Inflammatory macrophage treated with lipopolysaccharide for 1 hour (primary cell): ENCODE measurements at places on chromosomes 12 and 14.

DNA sequence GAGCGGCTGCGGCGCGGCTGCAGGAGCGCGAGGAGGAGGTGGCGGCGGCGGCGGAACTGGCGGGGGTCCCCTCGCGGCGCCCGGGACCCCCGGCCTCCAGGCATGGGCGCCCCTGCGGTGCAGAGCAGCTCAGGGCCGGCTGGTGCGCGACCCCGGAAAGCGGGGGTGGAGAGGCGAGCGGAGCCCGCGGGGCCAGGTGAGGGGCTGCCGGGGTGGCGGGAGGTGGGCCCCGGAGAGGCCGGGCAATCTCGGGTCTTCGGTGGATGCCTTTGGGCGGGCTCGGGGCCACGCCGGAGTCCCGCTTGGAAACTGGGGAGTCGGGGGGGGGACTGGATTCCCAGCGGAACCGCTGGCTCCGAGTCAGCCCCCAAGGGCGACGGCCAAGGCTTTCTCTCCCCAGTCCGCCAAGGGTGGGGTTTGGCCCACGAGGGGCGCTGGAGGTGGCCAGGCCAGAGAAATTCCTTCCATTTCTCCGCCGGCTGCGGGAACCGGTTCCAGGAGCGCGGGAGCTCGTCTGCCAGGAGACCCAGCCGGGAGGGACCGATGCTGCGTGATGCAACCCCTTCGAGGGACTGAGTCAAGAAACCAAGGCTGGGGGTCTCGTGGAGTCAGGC lies 13.9 kb upstream of the NR4A1 start:
- no peak for DNase-seq

DNA sequence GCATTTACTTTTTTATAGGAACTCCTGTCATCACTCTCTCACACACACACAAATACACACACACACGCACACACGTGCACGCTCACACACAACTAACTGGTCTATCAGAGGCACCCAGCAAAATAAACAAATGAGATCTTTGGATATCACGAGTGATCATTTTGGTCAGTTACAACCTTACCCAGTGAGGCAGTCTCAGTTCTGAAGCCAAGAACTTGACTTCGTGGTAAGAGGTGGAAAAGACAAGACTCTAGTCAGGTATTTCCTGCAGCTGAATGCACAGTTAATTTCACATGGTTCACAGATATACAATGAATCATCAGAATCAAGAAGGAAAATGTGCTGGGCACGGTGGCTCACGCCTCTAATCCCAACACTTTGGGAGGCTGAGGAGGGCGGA lies 39.4 kb downstream of the ATF7 start:
- DNase-seq = no peak

DNA sequence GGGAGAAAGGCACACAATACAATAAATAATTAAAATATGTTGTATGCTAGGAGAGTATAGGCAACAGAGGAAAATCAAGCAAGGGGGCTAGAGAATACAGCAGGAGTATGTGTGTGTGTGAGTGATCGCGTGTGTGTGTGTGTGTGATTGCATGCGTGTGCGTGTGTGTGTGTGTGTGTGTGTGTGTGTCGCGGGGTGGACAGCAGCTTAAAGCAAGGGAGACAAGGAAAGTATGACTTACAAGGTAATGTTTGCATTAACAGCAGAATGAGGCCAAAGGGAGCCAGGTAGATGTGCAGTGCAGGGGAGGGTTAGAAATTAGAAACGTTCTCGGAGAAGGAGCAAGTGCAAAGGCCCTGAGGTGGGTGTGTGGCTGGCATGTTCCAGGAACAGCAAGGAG lies 57.4 kb upstream of the KCNA1 start:
- no peak for DNase-seq

- DNase-seq = peak; percentile 31
Observed at GRCh38 chr12:82955043-82955442, 268.3 kb downstream of the TMTC2 start.

DNA sequence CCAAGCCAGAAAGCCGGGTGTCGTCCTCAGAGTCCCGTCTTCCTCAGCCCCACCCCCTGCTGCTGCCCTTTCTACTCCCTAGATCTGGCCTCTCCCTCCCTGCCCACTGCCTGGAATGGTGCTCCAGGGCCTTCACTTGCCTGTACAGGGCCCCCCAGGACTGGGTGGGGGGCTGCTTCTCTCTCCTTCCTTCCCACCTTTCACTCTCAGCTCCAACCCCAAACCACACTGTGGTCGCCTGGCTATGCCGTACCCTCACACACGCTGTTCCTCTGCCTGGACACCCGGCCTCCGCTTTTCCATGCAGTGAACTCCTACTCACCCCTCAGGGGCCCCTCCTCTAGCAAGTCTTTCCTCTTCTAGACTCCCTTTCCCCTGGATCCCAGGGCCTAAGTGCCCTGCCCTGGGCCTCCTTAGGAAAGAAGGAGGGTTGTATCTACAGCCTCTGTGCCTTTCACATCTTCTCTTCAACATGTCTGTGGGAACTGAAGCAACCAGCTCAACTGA lies 25.5 kb upstream of the DIO3 start:
- no peak for DNase-seq
